ENCODE measurements at places on chromosomes 16 and 17. TPM values are rescaled to one million over a fixed set of nuclear protein-coding genes. Genes with fewer than 3 reads are reported as not detected.

Gene GUCY2D
- 0.35 TPM for total RNA-seq

Gene SPNS3
- 0.35 TPM for total RNA-seq

Gene LGALS9B
- total RNA-seq, result not detected

GRCh38 chr17:49779739-49780231 is 8.7 kb upstream of the KAT7 start:
- no peak for DNase-seq

DNA sequence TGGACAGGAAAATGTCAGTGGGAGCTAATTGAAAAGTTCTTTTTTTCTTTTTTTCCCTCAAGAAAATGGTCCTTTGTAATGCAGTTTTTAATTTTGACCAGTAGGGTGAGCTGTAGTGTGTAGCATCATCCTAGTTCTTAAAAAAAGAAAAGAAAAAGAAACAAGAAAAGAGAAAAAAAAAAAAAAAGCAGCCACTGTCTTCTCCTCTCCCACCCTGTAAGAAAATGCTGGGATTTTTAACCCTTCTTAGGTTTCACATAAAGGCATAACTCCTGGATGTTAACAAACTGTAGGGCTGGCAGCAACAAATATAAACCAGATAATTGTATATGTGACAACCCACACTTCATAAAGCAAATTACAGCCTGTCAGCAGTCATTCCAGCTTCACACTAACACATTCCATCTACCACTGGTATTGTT is 78.1 kb downstream of the SKAP1 start:
- no peak for DNase-seq

DNA sequence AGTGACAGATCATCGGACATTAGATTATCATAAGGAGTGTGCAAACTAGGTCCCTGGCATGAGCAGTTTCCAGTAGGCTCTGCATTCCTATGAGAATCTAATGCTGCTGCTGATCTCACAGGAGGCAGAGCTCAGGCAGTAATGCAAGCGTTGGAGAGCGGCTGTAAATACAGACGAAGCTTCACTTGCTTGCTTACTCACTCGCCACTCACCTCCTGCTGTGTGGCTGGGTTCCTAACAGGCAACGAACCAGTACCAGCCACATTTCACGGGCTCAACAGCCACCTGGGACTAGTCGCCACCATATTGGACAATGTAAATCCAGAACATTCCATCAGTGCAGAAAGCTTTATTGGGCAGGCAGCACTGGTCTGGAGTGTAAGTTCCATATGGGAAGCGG is 7.7 kb downstream of the JPH3 start:
- DNase-seq, result peak; percentile 46

DNA sequence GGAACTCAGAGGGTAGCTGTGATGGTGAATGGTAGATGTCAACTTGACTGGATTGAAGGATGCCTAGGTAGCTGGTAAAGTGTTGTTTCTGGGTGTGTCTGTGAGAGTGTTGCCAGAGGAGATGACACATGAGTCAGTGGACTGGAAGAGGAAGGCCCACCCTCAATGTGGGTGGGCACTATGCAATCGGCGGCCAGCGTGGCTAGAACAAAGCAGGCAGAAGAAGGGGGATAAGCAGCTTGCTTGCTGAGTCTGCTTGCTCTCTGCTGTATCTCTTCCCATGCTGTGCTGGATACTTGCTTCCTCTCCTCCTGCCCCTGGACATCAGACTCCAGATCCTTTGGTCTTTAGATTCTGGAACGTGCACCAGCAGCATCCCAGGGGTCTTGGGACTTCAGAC is 128.1 kb downstream of the AIPL1 start:
- DNase-seq, result no peak

DNA sequence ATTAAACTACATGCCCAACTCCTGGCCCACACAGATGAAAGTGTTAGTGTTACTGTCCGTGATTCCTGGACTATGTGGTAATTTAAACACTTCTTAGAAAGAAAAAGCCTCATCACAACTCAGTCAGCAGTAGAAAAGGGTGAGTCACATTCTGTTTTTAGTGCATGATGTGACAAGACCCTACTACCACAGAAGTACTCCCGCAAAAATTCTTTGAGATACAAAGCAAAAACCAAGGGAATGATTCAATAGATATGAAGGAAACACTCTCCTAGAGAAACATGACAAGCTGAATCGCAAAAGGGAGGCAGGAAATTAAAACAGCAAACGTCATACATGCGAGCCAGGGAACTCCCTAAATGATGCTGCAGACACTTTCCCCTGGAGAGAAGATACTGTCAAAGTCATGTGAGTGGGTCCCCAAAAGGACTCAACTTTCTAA is 14.4 kb downstream of the SNN start:
- no peak for DNase-seq

DNA sequence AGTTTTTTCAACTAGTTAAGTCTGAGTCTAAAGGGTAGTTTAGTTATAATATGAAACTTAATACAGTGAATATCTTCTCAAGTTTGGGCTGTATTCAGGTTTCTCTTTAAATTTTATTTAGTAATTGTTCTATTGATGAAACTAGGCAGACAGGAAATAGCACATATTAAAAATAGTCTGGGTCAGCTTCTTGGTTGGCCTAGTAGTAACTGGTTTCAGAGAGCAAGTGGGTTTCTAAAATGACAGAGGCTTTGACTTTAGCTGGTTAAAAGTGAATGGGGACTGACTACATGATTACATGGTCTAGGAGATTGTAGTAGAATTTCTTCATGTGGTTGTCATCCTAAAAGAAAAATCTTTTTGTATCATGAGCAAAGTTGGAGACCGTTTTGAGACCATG is 46.8 kb downstream of the OMG start:
- no peak for DNase-seq

DNA sequence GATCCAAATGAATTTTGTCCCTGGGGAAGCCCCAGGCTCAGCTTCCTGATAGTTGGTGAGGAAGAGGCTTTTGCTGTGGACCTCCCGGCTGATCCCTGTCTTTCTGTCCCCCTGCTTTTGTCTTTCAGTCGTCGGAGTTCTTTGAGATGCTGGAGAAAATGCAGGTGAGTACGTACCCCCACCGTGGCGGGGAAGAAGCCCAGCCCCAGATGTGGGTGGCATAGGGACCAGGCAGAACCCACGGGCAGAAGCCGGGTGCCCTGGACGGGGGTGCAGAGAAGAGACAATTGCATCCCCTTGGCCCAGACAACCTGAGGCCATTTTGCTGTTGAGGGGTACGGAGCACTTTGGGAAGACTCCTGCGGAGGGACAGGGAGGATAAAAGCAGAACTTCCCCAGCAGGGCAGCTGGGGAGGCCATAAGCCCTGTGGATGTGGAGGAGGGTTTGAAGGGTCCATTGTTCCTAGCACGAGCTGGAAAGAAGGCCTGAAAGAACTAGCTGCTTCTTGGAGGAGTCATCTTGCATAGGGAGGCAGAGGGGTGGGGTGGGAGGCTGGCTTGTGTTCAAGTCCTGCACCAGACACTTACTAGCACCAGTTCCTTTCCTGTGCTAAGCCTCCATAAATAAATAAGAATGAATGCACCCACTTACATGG is 105.6 kb downstream of the OR1D5 start:
- DNase-seq, result no peak

GRCh38 chr16:48003206-48003907 is 152.4 kb downstream of the ABCC12 start:
- no peak for DNase-seq

Measured in Right ventricle myocardium inferior (tissue), 1 donor.